ENCODE measurements at places on chromosomes 5 and 9.
A peak's percentile ranks its signal among the peaks of the same experiment; 100 is the strongest.

- DNase-seq, result no peak
Observed at GRCh38 chr5:2549900-2550299, 201.6 kb downstream of the IRX2 start.

- no peak for DNase-seq
Observed at GRCh38 chr9:137295849-137296669, 6.0 kb downstream of the NRARP start.

GRCh38 chr9:90720621-90721265 lies 78.1 kb upstream of the DIRAS2 start:
- DNase-seq, result no peak

- no peak for DNase-seq
Observed at GRCh38 chr9:94825611-94825958, 99.1 kb downstream of the AOPEP start.

- no peak for DNase-seq
Observed at GRCh38 chr5:56102889-56103288, 108.1 kb upstream of the IL6ST start.

DNA sequence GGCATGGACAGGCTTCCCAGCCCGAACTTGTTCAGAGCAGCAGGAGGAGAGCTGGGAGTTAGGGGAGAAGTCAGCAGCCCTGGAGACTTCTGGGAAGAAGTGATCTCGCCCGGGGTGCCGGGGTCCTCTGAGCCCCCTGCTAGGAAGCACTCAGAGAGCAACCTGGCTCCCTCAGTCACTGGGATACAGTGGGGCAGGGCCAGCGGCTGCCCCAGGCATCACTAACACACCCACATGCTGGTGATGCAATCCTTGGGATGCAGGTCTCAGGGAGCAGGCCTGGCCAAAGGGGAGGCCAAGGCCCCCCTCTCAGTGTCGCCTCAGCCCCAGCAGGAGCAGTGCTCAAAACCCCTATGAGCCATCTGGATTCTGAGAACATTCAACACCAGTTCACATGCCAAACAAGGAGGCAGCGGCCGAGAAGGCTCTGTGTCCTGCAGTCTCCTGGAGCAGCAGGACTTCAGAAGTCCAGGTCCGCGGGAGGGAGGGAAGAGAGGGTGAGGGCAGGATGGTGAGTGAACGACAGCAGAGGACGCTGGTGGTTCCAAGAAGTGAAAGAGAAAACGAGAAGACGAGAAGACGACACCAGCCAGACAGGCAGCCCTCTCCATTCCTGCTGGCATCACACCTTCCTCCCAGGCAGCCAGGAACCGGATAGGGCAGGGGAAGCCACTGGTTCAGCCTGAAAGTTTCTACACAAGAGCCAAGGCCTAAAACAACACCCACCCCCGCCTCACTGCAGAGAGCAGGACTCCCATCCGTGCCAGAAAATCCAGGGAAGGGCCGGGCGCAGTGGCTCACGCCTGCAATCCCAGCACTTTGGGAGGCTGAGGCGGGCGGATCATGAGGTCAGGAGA lies 2.3 kb downstream of the PNPLA7 start:
- no peak for DNase-seq

DNA sequence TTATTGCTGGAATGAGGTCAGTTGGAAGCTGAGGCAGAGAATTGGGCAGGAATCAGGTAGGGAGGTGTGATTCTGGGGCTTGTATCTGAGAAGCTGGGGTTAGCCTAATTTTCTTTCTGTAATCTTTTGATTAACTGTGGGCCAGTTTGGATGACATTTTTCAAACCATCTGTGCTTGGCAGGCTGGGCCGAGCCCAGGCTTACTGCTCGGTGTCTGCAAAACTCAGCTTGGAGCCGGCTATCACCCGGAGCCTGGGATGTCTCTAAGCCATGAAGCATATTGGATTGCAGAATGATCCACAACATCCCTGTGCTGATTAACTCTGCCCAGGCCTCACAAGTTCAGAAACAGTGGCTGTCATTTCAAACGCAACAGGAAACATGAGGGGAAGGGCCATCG lies 26.5 kb downstream of the KCNMB1 start:
- no peak for DNase-seq

DNA sequence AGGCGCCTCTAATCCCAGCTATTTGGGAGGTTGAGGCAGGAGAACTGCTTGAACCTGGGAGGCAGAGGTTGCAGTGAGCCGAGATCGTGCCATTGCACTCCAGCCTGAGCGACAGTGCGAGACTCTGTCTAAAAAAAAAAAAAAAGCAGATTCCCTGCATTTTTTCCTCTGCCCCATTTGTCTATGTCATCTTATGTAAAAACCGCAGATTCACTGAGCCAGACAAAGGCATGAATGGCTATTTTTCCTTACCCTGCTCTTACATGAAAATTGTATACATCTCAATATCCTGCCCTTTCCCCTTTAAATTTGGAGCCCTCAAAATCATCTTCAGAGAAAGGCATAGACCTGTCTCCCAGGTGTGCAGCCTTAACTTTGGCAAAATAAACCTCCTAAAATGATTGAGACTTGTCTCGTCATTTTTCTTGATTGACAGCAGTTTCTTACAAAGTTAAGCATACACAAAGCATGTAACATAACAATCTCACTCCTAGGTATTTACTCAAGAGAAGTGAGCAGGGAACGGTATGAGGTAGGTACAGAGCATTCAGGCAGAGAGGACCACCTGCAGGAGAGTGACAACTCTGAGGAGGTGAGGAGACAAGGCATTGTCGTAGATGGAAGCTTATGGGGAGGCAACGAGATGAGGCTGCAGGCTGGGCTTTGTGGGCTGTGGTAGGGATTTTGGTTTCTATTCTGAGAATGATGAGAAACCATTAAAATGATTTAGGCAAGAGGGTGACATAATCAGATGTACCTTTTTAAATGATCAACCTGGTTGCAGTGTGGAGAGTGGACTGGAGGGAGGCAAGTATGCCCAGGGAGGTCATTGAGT lies 65.7 kb upstream of the IL6ST start:
- peak; percentile 65 for DNase-seq

DNA sequence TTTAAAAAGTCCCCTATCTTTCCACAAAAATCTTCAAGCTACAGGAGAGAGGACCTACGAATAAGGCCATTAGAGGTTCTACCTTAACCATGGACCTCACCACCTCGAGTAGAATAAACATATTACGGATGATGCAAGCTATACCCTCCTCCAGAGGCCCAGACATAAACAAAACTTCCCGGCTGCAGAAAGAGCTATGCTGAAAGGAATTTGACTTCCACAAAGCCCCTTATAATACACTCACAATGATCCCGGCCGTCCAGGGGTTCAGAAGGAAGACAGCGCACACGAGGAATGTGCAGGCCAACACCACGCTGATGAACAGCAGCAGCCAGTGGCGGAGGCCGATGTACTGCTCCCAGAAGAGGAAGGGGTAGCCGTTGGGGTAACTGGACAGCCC lies 59.0 kb downstream of the PTCH1 start:
- no peak for DNase-seq

DNA sequence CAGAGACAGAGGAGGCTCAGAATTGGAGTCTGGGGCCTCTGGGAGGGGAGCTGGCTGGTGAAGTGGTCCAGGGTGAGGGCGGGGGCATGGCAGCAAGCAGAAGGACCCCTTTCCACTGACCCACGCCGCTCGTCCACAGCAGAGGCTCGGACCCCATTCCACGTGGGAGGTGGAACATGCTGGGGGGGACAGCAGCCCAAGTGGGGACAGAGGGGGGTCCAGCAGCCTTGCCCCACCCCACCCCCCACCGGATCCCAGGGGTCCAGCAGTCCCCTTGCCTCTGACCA lies 25.4 kb upstream of the NKD2 start:
- DNase-seq, result no peak

- DNase-seq, result no peak
Observed at GRCh38 chr5:148542812-148543211, 111.5 kb downstream of the HTR4 start.

GRCh38 chr9:34506623-34507022 lies 16.2 kb downstream of the ENHO start:
- no peak for DNase-seq

DNA sequence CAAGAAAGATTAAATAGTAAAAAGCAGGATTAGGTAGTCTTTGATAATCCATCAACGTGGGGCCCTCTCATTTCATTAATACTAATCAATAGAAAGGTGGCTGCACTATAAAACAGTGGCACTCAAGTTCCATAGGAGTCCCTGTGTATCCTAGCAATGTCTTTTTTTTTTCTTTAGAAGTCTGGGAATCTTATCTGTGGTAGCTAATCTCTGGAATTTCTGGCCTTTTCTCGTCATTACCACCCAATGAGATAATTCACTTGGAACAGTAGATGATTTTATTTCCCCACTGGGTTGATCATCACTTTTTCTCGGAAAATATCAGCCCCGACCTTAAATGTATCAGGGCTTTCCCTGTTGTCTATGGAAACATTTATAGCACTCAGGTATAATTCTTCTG lies 86.8 kb upstream of the CDH6 start:
- DNase-seq, result no peak

DNA sequence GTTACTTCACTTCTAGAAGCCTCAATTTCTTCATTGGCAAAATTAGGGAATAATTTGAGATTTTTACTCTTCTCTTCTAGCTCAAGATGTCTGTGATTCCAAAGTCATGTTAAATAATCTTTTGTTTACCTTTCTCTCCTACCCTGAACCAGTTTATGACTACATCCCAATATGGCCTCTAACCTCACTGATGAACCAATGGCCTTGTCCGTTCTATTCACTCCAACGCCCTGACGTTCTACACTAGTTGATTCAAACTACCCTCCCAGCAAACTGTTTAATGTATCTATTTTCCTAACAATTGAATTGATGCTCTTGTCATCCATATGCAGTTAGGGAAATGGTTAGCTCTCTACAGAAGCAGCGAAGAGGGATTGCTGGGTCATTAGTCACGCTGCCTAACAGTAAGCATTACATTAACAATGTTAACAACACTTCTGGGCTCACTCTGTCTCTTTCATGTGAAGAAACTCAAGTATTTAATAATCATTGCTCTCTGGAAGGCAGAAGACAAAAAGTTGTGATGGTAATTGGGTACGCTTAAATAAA lies 38.0 kb downstream of the RAPGEF1 start:
- DNase-seq, result no peak

- no peak for DNase-seq
Observed at GRCh38 chr9:93321220-93321610, 130.3 kb upstream of the FAM120A start.

- DNase-seq, result peak; percentile 66
Observed at GRCh38 chr5:170270293-170271069, 27.1 kb downstream of the LCP2 start.

DNA sequence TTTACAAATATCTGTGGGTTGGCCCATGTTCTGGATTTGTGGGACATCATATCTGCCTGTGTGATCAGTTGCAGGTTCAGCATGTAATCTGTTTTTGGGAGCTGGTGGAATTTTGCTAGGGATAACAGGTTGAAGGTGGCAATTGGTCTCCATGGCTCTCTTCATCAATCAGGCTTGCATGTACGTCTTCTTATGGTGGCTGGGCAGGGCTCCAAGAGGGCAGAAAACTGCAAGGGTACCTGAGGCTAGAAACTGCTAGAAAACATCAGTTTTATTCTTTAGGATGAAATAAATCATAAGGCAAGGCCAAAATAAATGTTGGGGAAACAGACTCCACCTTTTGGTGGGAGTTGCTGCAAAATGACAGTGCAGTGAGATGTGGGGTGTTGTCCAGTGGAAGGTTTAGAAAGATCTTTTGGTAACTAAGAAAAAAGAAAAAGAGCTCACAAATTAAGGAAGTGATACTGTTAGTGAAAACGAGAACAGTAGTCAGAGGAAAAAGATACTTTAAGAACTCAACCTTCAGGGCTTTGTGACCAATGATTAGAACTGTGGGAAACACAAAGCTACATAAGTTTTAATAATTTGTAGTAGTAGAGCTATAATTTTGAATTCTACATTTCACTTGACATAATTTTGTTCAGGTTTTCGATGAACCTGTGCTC lies 300.7 kb upstream of the IZUMO3 start:
- DNase-seq, result no peak

DNA sequence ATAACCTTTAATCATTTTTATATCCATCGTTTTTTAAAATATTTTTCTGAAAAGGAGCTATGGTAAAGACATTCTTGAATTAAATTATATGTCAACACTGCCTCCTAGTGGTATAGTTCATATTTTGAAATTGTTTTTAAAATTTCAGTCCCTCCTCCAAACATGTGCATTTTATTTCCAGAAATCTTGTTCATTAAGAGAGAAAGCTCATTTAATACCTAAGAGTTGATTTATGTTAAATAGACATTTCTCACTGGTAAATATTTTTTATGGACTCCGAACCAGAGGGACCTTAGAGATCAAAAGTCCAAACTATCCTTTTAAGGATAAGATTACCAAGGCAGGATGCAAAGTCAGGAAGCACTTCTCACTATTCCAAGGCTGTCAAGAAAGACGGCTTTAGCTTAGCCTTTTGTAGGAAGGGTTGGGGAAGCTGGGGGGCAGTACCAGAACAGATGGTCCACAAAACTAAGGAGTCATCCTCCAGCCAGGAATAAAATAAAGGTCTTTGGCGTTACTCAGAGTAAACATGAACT lies 21.6 kb downstream of the BHMT start:
- peak; percentile 48 for DNase-seq

DNA sequence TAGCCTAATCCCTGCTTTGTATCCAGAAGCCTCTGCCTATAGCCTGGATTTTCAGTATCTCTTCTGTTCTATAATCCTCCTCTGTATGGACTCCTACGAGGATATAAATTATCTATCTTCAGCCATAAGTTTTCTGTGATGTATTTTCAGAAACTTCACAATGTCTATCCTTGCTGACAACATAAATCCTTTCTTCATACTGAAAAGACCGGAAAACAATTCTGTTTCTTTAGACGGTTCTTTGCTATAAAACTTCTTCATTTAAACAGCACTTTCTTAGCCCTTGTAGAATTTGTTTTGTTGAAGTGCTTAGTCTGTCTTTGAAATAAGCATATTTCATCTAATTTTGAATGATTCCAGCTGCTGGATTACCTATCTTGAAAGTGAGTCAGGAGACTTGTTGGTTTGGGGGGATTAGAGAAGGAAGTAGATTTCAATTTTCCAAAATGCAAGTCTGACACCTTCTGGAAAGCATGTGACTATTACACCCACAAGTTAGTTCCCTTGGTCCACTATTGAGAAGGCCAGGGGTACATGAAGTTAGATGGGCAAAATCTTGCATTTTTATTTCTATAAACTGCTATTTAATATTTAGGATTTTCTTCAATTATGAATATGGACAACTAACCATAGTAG lies 96.3 kb upstream of the RANBP3L start:
- no peak for DNase-seq

- DNase-seq, result peak; percentile 43
Observed at GRCh38 chr9:107174441-107174840, 108.6 kb upstream of the RAD23B start.

DNA sequence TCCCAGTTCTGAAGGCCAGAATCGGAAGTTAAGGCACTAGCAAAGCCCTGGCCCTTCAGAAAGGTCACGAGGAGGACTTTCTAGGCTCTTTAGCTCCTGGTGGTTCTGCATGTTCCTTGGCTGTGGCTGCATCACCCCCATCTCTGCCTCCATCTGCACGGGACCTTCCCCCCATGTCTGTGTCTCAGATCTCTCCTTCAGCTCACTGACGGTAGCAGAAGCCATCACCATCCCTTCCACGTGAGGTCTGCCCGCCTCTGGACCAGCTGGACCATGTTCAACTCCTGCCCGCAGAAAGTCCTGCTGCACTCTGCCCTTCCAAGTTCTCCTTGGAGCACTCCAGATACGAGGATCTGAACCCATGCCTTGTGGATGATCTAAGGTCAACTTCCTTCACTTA lies 242.9 kb upstream of the IRX1 start:
- DNase-seq, result no peak

Data from activated CD4-positive, alpha-beta T cell treated with anti-CD3 and anti-CD28 coated beads, Interleukin-2, amount 50 U/mL, for 16 hours (primary cell).